ENCODE measurements at places on chromosomes 4 and X.
A peak's percentile ranks its signal among the peaks of the same experiment; 100 is the strongest.

GRCh38 chrX:578531-578930 lies 52.1 kb upstream of the SHOX start:
- DNase-seq: no peak

DNA sequence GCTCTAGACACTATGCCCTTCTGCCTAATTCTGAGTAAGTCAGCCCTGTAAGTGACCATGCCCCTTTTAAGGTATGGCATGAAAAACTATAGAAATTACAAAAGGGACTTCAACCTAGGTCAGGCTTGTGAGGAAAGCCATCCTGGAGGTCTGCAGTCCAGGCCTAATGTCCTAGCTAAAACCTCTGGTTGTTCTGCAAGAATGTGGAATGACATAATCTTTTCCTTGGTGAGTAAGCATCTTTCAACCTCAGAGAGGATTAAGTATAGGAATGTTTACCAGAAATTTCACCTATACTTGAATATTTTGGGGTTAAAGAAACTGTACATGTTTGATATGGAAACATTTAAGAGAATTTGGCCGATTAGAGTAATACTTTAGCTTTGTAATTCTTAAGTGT lies 23.8 kb upstream of the HPSE start:
- no peak for DNase-seq

GRCh38 chr4:187390646-187391045 lies 604.9 kb upstream of the ZFP42 start:
- no peak for DNase-seq

DNA sequence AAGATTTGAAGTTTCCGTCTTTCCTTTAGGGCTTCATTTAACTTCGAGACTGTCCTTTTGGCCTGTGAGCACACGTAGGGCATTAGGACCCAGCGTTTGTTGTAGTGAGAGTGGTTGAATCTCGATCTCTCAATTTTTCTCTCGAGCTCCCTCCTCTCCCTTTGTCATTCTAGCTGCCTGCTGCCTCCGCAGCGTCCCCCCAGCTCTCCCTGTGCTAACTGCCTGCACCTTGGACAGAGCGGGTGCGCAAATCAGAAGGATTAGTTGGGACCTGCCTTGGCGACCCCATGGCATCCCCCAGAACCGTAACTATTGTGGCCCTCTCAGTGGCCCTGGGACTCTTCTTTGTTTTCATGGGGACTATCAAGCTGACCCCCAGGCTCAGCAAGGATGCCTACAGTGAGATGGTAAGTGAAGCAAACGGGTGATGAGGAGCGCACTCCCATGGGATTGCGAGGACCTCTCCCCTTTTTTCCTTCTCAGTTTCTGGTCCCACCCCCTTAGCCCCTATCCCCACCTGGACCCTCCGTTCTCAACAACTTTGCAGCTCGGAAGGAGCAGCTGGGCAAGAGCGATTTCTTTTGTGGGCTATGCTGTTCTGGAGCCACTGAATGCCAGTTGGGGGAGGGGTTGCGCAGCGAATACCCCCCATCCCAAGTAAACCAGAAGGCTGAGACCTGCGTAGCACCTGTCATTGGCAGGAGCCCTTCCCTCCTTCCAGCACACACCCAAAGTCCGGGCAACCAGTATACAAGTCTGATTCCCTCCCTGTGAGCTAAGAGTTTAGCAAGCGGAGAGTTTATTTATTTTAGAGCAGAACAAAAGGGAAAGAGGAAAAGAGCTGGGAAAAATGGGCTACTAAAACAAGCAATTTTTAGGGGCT lies at the start of gene TMEM35A:
TSS of gene TMEM35A (plus strand) at position 164 of the 883 bp plus-strand sequence. CDS start at position 288, 124 bp downstream.
- DNase-seq: no peak

DNA sequence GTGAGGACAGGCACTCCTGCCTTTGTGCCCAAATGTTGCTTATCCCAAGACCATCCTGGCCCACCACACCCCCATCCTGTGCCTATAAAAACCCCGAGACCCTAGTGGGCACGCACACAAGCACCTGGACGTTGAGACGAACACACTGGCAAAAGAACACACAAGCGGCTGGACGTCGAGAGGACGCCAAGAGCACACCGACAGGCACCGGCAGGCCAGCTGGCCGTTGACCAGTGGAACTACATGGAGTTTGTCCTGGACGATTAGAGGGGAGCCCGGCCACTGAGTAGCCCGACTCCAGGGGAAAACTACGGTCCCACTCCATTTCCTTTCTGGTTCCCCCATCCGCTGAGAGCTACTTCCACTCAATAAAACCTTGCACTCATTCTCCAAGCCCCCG lies 301.7 kb downstream of the PCDH10 start:
- DNase-seq: no peak

DNA sequence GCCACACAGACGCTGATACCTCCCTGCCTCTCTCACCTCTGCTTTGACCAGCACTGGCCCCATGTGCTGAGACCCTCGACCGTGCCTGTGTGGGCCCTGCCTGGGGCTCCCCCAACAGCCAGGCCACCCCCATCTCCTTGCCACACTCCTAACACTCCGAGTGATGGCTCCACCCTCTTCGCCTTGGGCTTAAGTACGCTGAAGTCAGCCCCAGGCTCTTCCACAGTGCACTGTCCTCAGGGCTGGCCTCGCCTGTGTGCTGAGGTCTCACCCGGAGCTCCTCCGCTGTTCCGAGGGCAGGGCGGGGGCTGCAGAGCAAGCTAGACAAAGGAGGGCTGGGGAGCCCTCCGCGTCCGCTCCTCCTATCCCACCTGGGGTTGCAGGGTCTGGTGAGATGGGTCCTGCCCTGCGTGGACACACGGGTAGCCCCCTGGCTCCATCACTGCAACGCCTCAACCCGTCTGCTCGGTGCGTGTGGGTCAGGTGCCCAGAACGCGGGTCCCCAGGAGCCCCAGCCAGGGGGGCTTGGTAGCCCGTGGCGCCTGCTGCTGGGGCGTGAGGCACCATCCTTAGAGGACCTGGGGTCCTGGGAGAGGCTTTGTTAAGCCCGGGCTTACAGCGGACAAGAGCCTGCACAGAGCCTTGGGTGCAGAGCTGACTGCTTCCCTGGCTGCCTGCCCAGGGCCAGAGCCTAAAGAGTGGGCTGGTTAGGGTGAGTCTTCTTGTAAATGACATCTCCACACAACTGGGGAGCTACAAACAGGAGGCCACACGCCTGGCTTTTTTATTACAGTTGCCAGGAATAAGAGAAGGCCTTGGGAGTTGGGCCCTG lies 42.6 kb upstream of the NKX1-1 start:
- no peak for DNase-seq

DNA sequence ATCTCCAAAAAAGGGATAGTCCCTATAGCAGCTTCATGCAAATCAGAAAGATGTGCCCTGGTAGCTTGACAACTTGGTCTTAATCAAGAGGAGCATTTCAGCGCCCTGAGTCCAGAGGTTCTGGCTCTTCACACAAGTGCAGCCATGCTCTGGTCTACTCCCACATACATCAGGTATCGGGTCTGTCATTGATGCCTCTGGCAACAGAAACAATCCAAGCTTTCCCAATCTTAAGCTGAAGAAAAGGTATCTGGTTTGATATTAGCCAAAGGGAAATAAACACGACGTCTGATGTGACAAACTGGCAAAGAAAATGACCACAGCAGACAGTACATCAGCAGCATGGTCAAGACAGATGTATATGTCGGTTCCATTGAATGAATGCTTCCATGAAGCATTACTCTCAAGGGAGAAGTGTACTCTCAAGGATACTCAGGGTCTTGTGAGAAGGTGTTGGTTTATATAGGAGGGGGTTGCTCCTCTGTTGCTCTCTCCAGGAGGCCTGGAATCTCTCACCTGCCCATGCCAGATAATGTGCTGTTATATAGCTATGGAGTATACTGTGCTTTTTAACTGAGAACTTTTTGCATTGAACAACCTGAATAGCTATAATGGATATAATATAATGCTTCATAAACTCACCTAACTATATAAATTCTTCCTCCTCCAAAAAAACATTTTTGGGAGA lies 879.6 kb upstream of the PCDH10 start:
- no peak for DNase-seq

GRCh38 chr4:14902342-14902741 lies 99.9 kb upstream of the CPEB2 start:
- DNase-seq: no peak

DNA sequence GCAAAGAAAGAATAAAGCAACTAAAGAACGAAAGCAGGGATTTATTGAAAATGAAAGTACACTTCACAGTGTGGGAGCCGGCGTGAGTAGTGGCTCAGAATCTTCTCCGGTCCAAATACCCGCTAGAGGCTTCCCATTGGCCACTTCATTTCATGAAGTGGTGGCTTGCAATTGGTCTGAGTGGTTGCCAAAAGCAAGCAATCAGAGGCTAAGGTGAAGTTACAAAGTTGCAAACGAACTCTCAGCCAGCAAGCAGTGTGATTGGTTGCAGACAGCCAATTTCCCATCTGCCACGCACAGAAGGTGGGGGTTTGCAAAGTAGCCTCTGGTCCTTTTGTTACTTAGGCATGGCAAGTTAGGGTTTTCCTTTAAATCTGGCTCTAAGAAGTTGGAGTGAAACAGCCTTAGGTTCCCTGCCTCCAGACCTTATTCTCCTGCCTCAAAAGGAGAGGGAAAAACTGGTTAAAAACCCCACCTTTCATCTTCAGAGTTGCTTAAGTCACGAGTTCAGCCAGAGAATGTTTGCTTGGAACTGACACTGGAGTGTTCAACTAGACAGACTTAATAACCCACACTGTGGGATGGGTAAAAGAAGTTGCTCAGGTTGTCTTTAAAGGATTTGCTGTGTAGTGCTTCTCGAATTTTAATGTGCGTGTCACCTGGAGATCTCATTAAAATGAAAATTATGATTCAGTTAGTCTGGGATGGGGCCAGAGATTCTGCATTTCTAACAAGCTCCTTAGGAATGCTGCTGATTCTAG lies 6.9 kb upstream of the CLOCK start:
- DNase-seq: no peak

DNA sequence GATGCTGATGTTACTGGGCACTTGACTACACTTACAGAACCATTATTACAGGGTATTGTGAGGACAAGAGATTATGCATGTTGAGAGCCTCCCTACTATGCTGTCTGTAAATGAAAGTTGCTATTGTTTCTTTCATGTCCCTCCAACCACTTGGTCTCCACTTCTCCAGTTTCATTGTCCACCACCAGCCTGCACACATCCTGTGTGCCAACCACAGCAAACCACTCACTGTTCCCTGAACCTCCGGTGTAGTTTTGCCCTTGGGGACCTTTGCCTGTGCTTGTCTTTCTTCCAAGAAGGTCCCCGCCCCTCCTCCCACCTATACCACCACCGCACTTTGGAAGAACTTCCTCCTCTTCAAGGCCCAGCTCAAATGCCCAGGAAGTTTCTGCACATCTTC lies 43.1 kb upstream of the AFF2 start:
- DNase-seq: no peak

DNA sequence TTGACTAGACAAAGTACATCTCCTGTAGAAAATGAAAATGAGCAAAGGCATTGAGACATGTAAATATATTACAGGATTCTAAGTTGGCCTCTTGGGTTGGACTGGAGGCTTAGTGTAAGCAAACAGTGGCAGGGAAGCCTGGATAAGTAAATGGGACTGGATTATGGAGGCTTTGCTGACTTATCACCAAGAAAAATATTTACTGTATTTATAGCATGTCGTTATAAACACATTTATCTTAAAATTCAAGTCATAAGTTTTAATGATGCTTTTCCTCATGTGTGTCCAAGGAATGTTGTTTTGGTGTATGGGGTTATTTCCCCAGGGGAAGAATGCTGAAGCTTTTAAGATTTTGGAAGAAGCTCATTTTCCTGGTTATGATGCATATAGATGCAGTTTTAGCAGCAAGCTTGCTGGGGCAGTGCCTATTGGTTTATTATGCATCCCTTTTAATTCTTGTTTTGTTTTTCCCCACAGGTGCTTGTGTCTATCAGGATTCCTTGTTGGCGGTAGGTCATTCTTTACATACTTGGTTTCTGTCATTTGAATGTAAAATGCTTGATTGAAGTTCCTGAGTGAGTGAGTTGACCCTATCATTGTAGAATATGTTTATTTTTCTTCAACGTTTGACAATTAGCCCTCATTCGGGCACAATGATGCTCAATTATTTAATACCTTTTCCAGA lies 8.5 kb downstream of the FRAS1 start:
- no peak for DNase-seq

- peak; percentile 28 for DNase-seq
Observed at GRCh38 chrX:19739683-19740082, 147.7 kb downstream of the SH3KBP1 start.

- no peak for DNase-seq
Observed at GRCh38 chr4:55051532-55051931, 73.9 kb downstream of the KDR start.

GRCh38 chr4:55256787-55257186 lies 89.3 kb upstream of the SRD5A3 start:
- no peak for DNase-seq

DNA sequence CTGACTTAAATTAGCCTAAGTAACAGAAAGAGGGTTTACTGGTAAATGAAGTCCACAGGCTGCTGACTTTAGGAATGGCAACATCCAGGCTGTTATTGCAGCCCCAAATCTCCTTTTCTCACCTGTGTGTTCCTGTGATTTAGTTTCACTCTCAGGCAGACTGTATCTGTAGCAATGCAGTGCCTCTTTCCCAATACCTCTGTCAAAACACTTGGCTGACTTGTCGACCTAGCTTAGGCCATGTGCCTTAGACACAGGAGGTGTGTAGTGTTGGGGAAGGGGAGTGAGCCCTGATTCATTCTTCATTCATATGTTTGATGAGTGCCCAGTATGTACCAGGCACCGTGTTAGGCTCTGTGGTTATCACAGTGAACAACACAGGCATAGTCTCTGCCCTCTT lies 46.9 kb downstream of the JADE3 start:
- DNase-seq: no peak

GRCh38 chr4:18077808-18078207 lies 56.3 kb upstream of the LCORL start:
- DNase-seq: no peak

GRCh38 chr4:34417160-34417559 lies 1827.2 kb downstream of the ARAP2 start:
- DNase-seq: no peak

DNA sequence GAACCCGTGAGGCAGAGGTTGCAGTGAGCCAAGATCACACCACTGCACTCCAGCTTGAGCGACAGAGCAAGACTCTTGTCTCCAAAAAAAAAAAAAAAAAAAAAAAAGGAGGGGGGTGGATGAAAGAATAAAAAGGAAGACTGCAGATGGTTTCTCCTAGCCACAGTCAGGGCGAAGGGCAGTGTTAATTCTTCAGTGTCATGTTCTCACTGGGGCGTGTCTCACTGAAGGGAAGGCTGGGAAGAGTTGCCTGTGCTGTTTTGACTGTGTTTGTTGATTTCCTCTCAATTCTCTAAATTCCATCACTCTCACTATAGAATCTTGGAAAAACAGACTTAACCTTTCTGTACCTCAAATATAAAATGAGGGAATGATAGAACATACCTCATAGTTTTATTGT lies 71.6 kb upstream of the DHX15 start:
- no peak for DNase-seq

GRCh38 chr4:140837736-140838135 lies 81.6 kb upstream of the TBC1D9 start:
- no peak for DNase-seq

- DNase-seq: no peak
Observed at GRCh38 chr4:16669036-16669435, 229.4 kb downstream of the LDB2 start.

- no peak for DNase-seq
Observed at GRCh38 chr4:7862561-7863192, 77.0 kb downstream of the AFAP1 start.

Measured in Panc1 (cell line).